ENCODE measurements at places on chromosomes 3 and 15.

DNA sequence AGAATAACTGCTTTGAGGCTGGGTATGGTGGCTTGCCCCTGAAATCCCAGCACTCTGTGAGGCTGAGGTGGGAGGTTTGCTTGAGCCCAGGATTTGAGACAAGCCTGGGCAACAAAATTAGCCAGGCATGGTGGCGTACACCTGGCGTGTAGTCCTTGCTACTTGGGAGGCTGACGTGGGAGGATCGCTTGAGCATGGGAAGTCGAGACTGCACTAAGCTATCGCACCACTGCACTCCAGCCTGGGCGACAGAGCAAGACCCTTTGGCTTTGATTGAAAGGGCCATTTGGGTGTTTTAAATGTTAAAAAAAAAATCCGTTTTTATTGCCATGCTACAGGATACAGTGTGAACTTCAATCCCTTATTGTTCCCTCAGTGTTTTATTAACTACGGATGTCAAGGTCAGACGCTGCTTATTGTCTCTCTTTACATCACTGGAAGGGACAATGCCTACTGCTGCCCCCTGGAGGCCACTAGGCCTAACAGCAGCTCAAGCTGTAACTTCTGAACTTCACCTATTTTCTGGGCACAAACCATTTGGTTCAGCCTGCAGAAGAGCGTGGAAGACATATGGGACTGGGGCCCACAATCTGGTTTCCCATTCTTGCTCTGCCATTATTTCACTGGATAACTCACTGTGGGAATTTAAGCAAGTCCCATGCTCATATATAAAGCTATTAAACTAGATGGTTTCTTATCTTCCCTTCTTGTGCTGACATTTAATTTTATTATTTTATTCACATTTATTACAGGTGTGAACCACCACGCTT lies 15.3 kb upstream of the IREB2 start:
- DNase-seq = peak; percentile 33

GRCh38 chr3:63092515-63092914 lies 185.6 kb upstream of the SYNPR start:
- DNase-seq = no peak

GRCh38 chr3:83498361-83499016 lies 1460.3 kb upstream of the CADM2 start:
- DNase-seq = no peak

DNA sequence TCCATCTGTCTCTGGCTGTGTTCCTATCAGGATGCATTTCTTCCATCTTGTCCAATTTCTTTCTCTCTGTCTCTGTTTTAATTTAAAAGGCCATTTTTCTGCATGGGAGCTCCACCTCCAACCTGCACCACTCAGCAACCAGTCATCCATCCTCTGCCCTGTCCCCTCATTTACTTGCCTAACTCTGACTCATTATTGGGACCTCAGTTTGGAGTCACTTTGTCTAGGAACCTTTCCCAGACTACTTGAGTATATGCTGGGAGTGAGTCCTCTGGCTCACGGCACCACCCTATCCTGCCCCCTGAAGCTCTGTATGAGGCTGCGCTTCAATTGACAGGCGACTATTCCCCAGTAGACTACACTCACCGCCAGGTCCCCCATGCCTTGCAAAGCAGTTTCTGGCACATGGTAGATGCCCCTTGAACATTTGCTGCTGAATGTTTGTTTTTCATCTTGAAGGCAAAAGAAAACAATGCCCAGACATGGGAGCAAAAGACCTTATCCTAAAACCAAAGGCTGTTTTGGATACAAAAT lies 513.3 kb upstream of the CFAP20DC start:
- no peak for DNase-seq

- no peak for DNase-seq
Measured at GRCh38 chr3:188752850-188753249, 418.9 kb upstream of the TPRG1 start.

GRCh38 chr3:59374091-59374817 lies 324.4 kb upstream of the CFAP20DC start:
- no peak for DNase-seq

GRCh38 chr3:126124896-126125295 lies 41.0 kb upstream of the SLC41A3 start:
- DNase-seq = no peak

- no peak for DNase-seq
Measured at GRCh38 chr15:52670087-52670486, 9.1 kb downstream of the ATOSA start.

DNA sequence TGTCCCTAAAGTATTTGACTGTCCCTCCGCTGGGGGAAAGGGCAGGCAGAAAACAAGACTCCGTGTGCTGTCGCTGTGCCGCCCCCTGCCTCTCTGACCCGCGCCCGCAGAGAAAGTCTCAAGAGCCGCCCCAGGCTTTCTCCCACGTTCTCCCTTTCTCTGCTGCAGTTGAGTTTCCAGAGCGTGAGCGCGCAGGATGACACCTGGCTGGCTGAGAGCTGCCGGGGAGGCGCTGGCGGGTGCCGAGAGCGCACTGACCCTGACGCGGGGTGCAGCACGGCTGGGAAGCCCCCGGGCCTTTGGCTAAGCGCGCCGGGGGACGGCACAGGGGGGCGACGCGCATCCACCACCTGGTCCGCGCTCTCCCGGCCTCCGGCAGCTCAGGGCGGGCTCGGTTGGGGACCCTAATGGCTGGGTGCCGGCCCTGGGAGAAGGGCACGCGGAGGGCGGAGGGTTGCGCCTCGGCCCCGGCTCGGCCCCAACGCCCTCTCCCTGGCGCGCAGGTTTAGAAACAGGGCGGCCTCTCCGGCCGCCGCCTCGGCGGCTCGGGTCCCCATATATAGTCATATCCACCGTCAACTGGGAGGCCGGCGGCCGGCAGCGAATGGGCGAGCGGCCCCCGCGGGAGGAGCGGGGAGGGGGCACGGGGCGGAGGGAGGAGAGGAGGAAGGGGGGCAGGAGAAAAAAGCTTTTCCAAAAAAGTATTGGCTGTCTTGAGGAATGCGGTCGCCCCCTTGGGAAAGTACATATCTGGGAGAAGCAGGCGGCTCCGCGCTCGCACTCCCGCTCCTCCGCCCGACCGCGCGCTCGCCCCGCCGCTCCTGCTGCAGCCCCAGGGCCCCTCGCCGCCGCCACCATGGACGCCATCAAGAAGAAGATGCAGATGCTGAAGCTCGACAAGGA lies at the start of gene TPM1:
TSS of gene TPM1 (plus strand) at position 774 of the 903 bp plus-strand sequence. CDS start at position 857, 83 bp downstream.
- DNase-seq = no peak

GRCh38 chr3:178324356-178324755 lies 211.9 kb upstream of the KCNMB2 start:
- DNase-seq = no peak

GRCh38 chr3:138642226-138642926 lies 33.8 kb downstream of the FAIM start:
- no peak for DNase-seq

DNA sequence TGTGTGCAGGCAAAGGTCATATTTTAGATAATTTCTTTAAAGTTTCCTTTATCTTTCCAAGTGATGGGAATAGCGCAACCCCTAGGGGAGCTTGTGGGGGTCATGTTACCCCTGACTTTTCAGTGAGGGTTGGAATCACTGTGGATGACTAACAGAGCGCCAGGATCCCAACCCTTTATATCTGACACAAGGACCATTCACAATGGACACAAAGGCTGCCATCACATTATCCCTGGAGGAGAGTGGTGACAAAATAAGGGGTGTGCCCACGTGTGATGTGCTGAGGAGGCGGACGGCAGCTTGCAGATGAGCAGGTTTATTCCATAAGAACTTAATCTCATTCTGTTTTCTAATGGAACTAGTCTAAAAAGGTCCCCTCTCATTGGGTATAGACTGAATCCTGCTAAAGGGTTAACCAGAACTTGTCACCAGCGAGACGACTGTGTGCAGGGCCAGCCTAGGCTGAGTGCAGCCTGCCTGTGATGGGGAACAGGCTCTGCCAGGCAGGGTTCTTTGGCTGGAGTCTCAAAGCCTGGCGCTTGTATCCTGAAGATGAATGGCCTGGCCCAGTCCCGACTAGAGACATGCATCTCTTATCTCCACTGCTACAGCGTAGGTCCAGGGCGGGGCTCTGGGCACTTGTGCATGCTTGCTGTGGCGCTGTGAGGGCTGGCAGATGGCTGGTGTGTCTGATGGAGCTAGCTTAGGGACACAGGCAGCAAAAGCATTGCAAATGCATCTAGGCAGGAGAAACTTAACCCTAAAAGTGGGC lies 50.2 kb downstream of the CHDH start:
- no peak for DNase-seq

- DNase-seq = no peak
Measured at GRCh38 chr3:195302431-195302830, 31.5 kb upstream of the XXYLT1 start.

GRCh38 chr15:61743345-61743909 lies 316.8 kb downstream of the VPS13C start:
- DNase-seq = no peak

DNA sequence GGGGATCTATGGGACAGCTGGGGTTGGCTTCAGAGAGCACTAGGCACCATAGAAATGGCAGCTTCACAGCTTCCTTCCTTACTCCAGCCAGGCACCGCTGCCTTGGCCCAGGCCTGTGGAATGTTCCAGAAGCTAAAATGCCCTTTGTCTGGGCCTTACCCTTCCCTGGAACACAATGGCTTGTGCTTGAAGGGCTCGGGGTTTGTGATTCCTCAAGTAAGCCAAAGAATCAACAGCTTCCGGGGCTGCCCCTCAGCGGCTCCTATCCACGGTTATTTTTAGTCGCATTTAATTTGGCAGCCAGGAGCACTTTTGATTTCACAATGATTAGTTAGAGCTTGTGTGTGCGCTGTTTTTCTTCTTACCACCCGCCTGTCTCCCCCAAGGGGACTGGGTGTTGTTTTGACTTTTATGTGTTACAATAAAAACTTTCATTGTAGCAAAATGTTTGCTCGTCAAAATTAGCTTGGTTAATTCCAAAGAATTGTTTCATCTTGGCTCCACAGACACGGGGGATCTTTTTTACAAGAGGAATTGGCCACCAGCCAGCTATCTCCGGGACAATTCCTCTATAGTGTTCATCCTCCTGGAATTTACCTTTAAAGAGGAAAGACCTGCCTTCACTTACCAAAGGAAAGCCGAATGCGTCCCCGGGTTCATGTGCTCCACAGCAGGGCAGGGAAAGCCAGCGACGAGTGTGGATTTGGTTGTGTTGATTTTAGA lies 73.8 kb downstream of the TLE3 start:
- no peak for DNase-seq

DNA sequence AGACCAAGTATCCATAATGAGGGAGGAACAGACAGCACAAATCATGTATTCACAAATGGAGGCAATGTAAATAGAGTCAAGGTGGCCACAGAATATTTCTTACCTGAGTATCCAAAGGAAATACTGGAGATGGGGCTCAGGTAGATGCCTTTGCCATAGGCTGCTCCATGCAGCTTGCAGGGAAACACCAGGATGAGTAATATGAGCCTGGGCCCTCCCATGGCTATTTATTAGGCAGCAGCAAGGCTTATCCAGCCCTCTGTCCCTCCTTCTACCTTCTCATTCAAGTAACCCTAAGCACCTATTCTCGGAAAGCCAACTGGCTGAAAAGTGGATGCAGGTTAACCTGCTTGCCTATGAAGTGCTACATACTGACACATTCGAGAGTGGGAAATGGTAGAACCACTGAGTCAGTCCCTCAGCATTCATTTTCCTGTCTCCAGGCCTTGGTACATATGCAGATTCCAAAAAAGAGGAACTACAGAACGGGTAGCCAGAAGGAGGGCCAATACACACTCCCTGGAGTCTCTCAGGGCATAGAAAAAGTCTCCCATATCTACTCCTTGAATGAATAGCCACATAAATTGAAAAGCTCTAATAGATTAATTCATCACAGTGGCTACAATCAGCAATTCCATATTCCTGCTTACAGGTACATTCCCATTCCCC lies 18.3 kb upstream of the PKM start:
- DNase-seq = no peak

DNA sequence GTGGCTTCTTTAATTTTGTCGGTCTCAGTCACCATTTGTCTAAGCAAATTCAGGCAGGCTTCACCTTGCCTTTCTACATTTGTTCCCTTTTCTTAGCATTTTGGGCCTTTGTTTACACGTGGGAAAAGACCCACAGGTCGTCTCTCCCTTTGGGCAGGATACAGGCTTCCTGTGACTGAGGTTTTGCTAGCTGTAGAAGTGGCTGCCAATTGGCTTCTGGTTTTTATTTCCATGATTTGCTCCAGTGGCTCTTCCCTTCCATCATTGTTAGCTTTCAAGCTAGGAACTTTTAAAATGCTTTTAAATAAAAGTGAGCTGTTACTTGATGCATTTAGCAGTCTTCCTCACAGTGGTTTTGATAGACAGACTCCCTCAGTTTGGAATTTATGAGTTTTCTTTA lies 37.3 kb downstream of the MLH1 start:
- no peak for DNase-seq

DNA sequence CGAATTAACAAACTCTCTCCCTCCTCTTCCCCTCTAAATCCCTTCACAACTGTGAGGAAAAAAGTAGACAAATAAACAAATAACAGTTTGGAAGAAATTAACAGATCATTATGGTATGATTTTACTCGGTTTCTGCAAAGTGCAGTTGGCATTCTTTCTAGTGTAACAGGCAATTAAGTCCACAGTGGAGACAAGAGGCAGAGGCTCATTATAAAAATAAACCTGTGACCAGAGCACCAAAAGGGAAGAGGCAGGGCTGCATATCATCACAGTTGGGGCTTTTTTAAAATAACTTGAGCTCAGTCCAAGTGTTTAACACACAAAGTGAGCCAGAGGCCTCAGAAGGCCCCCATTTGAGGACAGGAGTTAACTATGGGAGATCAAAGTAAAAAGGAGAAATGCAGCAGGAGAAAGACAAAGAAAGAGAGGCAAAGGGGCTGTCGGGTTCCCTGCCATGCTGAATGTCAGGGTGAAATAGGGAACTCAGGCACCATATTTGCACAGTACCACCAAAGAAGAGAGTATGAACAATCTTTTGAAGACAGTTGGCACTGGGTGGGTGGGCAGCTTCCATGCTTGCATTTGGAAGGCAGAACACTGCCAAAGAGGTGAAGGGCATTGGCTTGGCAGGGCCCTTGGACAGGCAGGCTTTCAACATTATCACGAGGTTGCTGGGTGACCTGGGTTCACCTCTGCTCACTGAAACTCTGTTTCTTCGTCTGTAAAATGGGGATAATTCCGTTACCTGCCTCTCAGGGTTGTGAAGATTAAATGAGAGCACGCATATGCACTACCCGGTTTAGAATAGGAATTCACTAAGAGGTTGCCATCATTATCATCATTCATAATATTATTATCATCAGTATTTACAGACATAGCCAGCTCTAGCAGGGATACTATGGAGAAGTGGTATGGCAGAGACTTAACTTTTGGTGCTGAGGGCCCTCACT lies 134.5 kb downstream of the MEX3B start:
- DNase-seq = no peak

DNA sequence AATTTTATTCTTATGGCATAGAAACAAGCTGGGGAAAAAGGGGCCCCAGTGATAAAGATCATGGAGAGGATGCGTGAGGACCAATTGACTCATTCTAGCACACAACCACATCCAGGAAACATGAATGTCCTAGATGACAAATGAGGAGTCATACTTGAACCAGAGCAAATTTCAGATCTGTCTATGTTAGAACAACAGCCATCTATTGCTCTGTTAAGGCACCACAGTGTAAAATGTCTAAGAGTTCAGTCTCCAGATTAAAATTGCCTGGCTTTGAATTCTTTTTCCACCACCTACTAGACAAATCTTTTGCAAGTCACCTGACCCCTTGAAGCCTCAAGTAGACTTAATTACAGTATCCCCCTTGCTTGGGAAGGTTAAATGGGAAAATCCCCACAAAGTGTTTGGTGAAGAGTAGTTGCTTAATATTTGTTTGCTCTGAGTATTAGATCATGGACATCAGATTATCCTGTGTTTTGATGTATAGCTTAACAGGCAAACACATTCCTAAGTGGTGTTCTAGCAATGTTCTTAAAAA lies 258.7 kb upstream of the TGFBR2 start:
- no peak for DNase-seq

GRCh38 chr15:77901921-77902750 lies 175.4 kb downstream of the TBC1D2B start:
- DNase-seq = no peak

Measured in activated CD8-positive, alpha-beta memory T cell treated with anti-CD3 and anti-CD28 coated beads for 4 hours (primary cell).